ENCODE measurements at places on chromosomes 3 and 15.

- no peak for DNase-seq
Observed at GRCh38 chr15:92903631-92903965, 3.5 kb downstream of the CHD2 start.

DNA sequence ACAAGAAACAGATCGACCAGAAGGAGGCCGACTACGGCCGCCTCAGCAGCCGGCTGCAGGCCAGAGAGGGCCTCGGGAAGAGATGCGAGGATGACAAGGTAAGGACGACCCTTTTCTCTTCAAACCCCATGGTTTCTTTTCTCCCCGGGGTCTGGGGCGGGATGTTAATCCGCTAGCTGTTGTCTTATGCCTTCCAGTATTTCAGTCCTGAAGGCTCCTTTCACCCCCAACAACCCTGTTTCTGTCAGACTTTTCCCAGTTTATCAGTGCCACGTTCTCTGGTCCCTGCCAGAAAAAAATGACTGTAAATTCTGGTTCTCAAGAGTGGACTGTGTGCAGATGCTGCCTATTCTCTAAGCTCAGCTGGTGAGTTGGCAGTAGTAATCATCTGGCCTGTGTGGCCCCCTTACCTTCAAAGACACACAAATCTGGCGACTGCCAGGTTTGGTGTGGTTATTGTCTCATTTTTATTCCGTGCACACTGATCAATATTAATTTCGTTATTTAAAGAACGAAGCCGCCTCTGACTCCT, 806 bp downstream of the GOLM2 start:
- no peak for DNase-seq

- peak; percentile 4 for DNase-seq
Observed at GRCh38 chr3:119418641-119419040, 44.8 kb downstream of the TMEM39A start.

GRCh38 chr3:18046131-18046915, 303.9 kb upstream of the TBC1D5 start:
- DNase-seq: no peak

DNA sequence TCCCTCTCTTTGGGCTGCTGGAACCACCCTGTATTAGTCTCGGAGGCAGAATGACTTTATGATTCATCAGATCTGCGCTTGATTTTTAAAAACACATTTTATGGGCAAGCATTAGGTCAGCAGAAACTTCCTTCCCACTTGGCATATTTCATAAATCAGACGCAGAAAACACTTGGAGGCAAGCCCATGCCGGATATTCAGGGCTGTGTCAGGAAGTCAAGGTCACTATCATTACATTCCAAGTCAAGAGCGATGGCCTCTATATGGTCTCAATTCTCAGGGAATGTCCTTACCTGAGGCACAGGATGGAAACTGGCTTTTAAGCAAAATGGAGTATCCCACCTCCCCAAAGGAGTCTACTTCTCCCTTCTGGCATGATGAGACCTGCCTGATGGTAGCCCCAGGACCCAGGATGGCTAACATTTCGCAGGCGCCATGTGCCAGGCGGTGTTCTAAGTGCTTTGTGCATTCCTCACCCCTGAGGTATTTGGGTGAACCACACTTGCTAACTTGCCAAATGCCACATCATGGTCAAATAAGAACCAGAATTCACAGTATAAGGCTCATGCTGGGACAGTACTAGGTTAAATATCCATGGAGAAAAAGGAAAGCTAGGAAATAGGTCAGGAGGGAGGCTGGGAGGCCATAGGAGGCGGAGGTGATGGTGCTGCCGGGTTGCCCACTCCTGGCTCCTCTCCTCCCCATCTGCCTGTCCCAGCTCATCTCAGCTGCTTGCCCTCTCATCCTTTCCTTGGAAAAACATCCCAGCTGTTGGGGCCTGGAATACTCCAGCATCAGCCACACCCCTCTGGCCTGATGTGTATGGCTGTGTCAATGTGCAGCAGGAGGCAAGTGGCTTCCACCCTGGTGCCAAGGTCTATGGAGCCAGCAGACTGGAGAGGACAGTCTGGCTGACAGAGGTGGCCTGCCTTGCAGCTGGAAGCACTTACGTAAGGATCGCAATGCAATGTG, 18.8 kb downstream of the BCL2L10 start:
- peak; percentile 79 for DNase-seq

DNA sequence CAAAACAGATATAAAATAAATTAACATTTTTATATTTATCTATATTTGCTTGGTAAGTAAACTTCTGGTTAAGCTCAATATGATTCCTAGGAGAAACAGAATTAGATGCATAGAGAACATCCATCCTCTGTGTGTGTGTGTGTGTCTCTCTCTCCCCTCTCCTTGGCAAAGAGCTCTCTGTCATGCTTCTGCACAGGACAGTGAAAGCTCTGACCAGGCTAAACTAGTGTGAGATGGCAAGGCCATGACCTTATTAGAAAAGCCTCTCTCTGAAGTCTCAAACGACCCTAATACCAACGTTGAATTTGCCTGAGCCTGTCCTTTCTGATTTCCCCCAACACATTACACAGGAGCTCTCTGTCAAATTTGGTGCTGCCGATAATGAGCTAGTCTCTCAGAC, 746.0 kb downstream of the VGLL3 start:
- no peak for DNase-seq

DNA sequence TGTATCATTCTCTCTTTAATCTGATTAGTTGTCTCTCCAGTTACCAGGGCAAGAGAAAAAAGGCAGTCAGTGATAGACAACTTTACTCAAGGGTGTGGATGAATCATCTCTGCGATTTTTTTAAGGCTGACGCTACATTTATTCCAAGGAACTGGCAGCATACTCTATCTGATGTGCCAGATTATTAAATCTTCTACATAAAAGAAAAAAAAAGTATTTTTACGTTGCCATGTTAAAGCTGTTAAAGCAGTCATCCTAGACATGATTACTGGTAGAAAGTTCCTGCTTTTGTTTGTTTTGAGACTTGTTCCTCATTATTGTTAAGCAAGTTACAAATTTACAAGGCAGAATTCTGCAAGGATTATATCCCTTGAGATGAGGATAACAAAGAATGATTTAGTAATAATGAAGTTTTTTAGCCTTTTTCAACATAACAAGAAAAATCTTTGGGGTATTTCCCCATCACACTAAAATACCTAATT, 121.7 kb downstream of the CBLB start:
- peak; percentile 70 for DNase-seq

GRCh38 chr3:102979682-102980354, 545.0 kb downstream of the ZPLD1 start:
- DNase-seq: peak; percentile 99

DNA sequence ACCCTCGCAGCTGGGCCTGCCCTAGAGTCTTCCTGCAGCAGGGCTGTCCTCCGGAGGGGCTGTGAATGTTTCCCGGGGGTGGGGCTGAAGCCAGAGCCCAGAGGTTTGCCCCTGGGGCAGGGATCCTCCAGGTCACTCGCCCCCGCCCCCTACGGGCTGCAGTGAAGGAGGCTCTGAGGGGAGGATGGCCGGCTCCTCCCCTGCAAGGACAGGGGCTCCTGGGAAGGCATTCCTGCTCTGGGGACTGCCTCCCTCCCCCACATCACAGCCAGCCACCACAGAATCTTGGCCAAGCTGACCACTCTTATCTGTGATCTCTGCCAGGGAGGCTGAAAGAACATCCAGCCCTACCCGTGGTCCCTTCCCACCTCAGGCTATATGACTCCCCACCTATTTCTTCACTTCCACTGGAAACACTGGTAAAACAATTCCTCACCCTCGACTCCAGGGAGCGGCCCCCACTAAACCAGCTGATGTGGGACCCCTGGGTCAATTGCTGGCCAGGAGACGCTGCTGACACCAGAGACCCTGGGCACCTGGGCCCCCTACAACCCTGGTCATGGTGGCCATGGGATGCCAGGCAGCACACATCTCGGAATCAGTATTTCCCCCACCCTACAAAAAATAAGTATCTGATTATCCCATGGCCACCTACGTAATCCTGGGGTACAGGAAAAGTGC, 66.0 kb downstream of the HMCES start:
- no peak for DNase-seq

DNA sequence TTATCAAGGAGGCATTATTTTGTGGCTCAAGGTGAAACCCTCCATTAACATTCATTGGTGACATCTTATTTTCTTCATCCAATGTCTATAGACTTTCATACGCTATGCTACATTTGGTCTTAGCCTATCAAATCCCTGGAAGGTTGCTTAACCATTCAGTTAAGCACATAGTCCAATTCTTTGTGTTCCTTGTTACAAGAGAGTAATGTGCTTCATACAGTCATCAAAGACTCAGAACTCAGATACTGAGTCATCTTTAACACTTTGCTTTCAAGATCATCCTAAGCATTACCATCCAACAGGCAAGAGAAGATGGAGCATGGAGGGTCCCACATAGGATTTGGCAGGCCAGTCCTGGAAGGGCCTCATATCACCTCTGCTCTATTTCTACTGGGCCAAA, 1202.1 kb downstream of the ROBO1 start:
- no peak for DNase-seq

DNA sequence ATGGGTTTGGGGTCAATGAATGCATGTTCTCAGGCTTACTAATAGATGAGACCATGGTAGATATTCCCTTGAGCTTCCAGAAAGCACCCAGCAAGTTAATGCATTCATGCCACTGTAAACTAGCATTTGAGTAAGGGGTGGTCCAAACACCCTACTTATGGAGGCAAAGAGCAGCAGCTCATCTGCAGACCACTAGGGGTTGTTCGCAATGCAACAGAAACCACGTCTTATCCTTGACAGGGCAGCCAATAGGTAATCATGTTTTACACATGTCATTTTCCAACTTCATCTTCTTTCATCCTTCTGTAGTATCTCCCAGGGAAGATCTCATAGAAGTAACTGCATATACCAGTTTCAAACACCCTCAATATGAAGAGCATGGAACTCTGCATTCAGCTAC, 330.2 kb downstream of the RORA start:
- no peak for DNase-seq

- DNase-seq: peak; percentile 86
Observed at GRCh38 chr15:48373821-48374451, 42.7 kb downstream of the DUT start.

- no peak for DNase-seq
Observed at GRCh38 chr15:62334536-62334935, 169.5 kb upstream of the C2CD4B start.

DNA sequence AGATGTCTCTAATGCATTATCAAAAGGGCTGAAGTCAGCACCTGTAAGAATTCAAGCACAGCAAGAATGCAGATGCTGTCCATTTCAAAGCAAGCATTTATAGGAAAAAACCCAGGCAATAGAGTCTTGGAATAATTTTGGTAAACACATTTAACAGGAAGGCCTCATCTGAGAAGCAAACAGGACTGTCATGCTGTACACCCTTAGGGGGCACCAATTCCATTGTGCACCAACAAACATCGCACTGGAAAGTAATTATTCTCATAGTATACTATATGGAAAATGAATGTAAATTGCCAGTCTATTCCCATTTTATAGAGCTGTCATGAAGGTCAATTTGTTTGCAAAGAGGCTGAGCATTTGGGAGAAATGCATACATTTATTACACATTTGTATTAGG, 247.3 kb upstream of the SUCLG2 start:
- no peak for DNase-seq

DNA sequence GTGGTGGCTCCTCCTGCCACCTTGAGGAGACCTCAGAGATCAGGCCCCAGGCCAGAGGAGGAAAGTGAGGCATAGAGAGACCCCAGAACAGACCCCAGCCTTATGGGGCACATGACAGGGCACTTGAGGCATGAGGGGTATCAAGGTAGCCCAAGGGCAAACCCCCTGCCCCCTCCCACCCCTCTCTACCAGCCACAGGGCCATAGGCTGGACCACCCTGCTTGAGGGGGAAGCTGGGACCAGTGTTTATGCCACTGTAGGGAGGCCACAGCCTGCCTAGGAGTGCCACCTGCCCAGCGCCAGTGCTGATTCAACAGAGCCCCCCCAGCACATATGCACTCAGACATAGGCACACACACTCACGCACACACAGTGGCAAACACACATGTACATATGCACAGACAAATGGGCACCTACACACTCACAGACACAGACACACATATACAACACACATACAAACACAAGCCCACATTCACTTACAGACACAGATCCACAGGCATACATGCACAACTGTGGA, 10.3 kb downstream of the MYL3 start:
- DNase-seq: no peak

GRCh38 chr15:32933236-32933635, 215.4 kb downstream of the GREM1 start:
- no peak for DNase-seq

GRCh38 chr15:90871139-90871715, 2.8 kb downstream of the FURIN start:
- no peak for DNase-seq

DNA sequence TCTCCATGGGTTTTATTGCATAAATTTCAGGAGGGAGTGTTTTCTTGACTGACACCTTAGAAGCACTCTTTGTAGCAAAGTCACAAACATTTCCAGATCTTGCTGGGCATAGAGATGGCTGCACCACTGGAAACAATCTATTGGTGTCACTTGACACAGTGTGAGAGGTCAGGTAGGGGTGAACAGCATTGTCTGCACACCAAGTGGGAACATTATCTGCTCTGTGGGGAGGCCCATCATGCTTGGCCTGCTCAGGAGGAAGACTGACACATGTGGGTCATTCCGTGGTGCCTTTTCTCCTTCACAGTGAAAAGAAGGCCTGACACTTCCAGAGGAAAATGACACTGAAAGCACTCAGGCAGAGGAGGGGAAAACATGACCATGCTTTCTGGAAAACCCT, 149.9 kb upstream of the GALNT15 start:
- DNase-seq: no peak

DNA sequence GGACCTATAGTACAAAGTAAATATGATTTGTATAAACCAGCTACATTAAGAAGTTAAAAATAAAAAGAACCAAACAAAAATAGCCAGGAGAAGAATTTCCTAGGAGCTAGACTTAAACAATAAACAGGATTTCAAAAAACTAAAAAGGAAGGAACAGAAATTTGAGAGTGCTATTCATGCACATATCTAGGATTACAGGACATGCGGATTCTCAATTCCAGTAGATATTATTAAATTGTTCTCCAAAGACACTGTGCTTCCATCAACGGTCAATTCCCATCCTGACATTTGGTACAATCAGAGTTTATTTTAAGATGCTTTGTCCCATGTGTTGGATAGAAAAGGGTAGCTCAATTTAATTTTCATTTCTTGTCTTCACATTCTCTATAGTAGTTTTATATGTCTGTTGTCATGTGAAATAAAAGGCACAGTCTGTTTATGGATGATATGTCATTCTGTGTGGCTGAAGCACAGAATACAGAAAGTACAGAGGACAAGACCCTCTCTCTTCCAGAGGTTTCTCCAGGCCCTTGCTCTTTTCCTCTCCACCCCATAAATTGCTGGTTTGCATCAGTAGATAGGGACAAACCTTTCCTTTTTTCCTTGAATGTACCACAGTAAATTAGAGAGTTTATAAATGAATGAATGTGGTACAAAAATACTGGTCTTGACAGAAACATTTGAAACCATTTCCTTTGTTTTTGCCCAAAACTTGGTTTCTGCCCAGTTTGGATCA, 3.5 kb downstream of the PLOD2 start:
- DNase-seq: no peak

DNA sequence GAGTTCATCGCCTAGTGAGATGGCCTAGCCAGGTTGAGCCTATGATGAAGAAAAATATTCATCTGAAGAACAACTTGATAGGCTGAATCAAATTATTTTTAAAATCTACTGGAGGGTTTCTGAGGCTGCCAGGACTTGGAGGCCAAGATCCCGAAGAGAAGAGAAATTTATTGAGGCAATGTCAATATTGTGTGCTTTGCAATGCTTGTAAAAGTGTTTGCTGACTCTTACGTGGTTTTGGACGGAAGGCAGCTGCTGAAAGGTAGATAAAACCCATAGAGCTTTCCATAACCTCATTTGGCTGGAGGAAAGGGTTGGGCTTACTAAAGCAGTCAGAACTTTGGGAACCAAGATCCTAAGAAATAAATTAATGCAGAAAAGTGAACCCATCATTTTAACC, 361.0 kb upstream of the IL12A start:
- no peak for DNase-seq

Data from renal cortical epithelial cell (primary cell).